ENCODE measurements at places on chromosomes 11 and 22.

DNA sequence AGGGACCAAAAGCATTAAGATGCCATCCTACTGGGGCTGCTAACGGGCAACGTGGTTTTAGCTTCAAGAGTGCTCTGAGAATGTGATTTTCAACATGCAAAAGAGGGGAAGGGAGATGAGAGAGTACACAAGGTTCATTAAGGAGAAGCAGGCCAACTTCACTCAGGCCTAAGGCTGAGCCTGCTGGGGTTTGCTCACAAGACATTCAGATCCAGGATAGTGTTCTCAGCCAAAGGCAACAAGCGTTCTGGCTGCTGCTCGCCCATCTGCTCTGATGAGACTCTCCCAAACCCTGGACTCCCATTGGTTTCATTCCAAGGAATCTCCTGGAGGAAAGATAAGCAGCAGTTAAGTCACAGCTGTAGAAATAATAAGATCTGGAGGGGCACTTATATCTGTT is 23.6 kb upstream of the UPB1 start:
- DNase-seq: no peak

GRCh38 chr11:64165842-64166635 is at the start of gene MACROD1:
Gene MACROD1, minus strand, starts transcription at chr11:64166113. Its CDS starts 119 bp downstream, at chr11:64165994.
- peak; percentile 85 for DNase-seq

- DNase-seq: peak; percentile 25
Measured at GRCh38 chr11:2574043-2574552, 125.7 kb downstream of the KCNQ1OT1 start.

DNA sequence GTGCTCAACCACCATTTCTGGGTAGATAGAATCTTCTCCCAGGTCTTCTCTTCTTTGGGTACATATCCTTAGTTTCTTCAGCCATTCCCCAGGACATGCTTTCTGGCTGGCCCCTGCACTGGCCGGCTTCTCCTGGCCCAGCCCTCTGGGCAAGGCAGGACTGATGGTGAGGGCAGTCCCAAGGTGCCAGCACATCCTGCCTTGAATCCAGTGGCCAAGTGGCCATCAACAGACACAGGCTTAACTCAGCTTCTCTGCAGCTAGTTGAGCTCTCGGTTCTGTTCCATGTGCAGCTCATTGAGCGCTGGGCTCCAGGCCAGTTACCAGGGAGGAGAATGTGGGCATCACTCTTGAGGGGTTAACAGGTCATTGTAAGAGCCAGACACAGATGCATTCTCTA is 17.6 kb downstream of the SMIM38 start:
- DNase-seq: no peak

GRCh38 chr11:1622086-1622485 is at the start of gene KRTAP5-4:
Gene KRTAP5-4, minus strand, starts transcription at chr11:1622138. Its CDS starts 45 bp downstream, at chr11:1622093.
- DNase-seq: no peak

- no peak for DNase-seq
Measured at GRCh38 chr11:123580137-123580536, 74.3 kb downstream of the SCN3B start.

DNA sequence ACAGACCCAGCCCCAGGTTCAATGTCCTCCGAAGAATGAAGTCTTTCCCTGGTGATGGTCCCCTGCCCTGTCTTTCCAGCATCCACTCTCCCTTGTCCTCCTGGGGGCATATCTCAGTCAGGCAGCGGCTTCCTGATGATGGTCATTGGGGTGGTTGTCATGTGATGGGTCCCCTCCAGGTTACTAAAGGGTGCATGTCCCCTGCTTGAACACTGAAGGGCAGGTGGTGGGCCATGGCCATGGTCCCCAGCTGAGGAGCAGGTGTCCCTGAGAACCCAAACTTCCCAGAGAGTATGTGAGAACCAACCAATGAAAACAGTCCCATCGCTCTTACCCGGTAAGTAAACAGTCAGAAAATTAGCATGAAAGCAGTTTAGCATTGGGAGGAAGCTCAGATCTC is 14.1 kb downstream of the APOL1 start:
- DNase-seq: no peak

DNA sequence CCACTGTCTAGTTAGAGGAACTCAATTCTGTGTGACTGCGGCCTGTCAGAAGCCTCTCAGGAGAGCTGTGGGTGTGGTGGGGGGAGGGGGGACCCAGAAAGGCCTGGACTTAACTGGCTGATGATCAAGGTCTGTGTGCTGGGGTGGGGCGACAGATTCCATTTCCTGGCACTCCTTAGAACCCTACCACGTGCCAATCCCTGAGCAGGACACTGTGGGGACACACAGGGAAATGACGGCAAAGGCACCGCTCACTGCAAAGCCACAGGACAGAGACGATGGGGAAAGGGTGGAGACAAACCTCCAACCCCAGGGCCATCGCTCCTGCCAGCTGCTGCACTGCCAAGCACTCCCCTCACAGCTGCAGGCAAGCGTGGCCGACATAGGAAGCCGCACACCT is 58.4 kb upstream of the BID start:
- no peak for DNase-seq

- DNase-seq: no peak
Measured at GRCh38 chr11:44711113-44711786, 15.5 kb upstream of the TSPAN18 start.
